Type B pancreatic cell (in vitro differentiated cells): ENCODE measurements at places on chromosomes 5 and 9.

DNA sequence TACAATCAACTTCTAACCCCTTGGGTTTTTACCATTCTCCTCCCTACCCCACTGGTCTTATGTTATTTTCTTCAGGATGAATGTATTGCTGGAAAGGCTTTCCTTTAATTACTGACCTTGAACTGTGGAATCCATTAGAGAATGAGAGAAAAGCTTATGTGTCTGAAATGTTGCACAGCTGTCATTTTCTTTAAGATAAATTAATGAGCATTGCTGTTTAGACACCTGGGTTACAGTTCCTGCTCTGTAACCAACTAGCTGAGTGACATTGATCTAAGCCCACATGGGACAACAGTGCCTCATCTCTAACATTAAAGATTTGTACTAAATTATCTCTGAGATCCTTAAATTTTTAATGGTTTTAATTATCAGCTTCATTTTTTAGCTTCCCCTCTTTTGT lies 507.0 kb downstream of the TAF11L14 start:
- H3K27me3 ChIP-seq, result peaks cover 5% of the 10 kb centered on the region
- no peak overlapping the region for H3K4me3 ChIP-seq
- H3K36me3 ChIP-seq, result no peaks in the 10 kb centered on the region

GRCh38 chr9:73583576-73583975 lies 431.9 kb downstream of the ANXA1 start:
- DNase-seq, result no peak
- no peaks in the 10 kb centered on the region for H3K36me3 ChIP-seq
- no peaks in the 10 kb centered on the region for H3K4me1 ChIP-seq
- peaks cover 9% of the 10 kb centered on the region for H3K27me3 ChIP-seq
- H3K27ac ChIP-seq, result no peak overlapping the region

DNA sequence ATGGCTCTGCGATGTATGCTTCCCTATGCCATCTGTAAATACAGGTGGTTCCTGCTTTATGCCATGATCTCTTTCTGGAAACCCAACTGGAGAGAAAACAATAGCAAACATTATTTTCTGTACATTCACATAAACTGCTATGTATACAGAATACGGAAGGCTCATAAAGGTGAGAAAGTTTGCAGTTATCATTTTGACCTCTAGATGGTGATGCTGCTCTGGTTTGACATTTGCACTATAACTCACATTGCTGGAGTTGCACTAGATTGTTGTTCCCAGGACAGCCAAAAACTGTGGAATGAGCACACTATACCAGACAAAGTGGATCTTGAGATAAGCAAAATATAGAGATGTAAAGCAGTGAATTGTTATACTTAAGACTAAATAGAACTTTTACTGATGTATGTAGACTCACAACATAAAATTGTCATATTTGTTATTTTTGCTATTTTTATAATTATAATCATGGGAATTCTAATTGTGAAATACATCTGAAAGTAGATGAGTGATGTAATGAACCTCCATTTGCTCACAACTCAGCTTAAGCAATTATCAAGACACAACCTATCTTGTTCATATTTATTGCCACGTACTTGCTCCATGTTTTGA lies 246.5 kb downstream of the PTPRD start:
- H3K4me3 ChIP-seq, result no peak overlapping the region
- H3K27ac ChIP-seq, result no peak overlapping the region
- H3K4me1 ChIP-seq, result no peaks in the 10 kb centered on the region
- peaks cover 7% of the 10 kb centered on the region for H3K27me3 ChIP-seq

GRCh38 chr9:40913928-40914673 lies 214.4 kb downstream of the FOXD4L6 start:
- H3K27ac ChIP-seq, result no peak overlapping the region
- DNase-seq, result no peak
- no peaks in the 10 kb centered on the region for H3K27me3 ChIP-seq
- H3K4me3 ChIP-seq, result no peak overlapping the region
- H3K36me3 ChIP-seq, result no peaks in the 10 kb centered on the region

DNA sequence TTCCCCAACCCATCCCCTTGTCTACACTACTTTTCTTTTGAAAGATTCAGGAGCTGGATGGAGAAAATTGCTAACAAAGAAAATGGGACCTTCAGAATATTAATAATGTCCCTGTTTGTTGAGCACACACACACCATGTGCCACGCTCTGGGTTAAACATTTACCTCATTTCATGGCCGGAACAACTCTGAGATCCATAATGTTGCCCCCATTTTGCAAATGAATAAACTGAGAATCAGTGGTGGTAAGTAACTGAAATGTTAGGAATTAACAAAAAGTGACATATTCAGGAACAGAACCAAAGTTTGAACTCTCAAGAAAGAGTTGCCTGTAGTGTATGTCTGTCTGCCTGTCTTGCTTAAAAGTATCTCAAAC lies 51.4 kb upstream of the SMAD5 start:
- peak overlapping the region; percentile 88 for H3K4me3 ChIP-seq
- peak overlapping the region; percentile 84 for H3K27ac ChIP-seq

DNA sequence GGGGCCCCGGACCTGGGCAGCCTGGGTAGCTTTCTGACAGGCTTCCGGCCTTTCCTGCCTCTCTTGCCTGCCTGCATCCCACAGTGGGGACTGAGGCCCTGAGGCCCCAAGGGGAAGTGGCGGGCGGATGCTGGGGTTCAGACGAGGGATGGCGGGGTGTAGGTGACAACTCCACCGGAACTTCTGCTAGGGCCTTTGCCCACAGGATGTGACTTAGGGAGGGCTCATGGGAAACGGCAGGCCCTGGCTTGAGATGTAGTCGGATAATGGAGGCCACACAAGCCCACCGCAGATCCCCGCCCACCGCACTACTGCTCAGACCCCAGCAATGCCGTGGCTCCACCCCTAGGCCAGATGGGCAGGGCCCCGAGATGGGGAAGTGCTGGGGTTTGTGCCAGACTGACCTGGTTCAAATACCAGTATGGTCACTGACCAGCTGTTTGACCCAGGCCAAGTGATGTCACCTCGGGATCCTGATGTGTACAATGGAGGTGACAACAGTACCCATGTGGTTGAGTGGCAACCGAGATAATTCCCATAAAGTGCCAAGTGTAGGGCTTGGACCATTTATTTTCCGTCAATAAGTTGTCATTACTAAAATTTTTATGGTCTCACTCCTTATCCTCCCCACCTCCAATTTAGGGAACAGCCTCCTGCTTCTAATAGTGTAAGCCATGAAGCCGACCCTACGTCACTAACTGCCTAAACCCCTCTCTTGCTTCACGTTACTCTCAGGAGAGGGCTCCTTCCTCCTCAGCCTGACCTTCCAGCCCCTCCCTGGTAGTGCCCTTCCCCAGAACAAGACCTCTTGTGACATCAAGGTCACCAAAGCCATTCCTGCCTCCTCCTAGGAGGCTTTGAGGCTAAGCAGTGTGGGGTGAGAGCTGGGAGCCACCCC lies 2.5 kb upstream of the CDK9 start:
- peaks cover 10% of the 10 kb centered on the region for H3K4me1 ChIP-seq
- no peaks in the 10 kb centered on the region for H3K27me3 ChIP-seq
- H3K27ac ChIP-seq, result no peak overlapping the region
- peaks cover 4% of the 10 kb centered on the region for H3K36me3 ChIP-seq

DNA sequence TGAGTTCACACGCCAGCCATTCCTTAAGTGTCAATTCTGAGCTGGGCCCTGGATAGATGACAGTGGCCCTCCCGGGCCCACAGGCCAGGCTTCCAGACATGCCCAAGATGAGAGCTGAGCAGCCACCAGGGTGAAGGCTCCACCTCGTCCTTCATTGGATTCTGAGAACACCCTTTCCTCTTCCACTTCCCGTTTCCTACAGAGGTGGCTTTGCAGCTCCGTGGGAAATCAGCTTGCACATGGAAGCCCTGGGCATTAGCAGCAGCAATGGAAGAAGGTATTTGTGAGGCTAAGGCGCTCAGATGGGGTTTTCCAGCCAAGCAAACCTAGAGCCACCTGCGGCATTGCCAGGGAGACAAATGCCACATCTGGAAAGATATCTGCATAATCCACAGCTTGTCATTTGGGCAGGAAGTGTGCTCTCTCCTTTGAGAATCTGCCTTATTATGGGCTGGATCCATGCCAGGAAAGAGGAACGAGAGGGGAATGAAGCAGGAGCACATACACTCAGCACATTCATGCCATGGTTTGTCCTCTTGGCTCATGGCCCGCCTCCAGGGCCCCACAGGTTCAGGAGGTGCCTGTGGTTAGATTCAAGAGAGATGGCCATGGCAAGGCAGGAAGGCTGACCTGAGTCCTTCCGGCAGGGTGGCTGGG lies 34.1 kb downstream of the CFAP77 start:
- H3K27me3 ChIP-seq, result peaks cover 51% of the 10 kb centered on the region
- H3K4me3 ChIP-seq, result no peak overlapping the region
- no peak for DNase-seq
- no peak overlapping the region for H3K27ac ChIP-seq
- H3K36me3 ChIP-seq, result no peaks in the 10 kb centered on the region
- H3K4me1 ChIP-seq, result no peaks in the 10 kb centered on the region

DNA sequence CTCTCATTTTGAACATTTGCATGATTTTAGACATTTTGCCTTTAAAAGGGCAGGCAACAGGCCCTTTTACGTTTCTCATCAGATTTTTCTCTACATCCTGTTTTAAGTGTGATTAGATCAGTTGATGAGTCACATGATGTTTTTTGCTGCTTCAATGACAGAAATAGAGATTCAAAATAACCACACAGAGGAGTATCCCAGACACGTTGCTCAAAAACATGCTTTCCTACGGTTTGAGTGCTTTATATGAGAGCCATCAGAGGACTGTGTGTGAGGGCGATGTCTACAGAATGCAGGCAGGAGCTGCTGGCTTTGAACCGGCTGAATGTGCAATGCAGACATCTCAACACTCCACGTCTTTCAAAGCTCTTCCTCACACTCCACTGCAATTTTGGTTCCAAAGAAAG lies 42.1 kb downstream of the OTULIN start:
- peaks cover 46% of the 10 kb centered on the region for H3K36me3 ChIP-seq
- no peaks in the 10 kb centered on the region for H3K27me3 ChIP-seq
- H3K27ac ChIP-seq, result peak overlapping the region; percentile 6
- H3K4me3 ChIP-seq, result no peak overlapping the region
- no peaks in the 10 kb centered on the region for H3K4me1 ChIP-seq
- DNase-seq, result no peak

GRCh38 chr5:134735243-134735642 lies 3.1 kb upstream of the CAMLG start:
- peaks cover 9% of the 10 kb centered on the region for H3K4me1 ChIP-seq
- H3K27ac ChIP-seq, result no peak overlapping the region
- H3K4me3 ChIP-seq, result no peak overlapping the region

DNA sequence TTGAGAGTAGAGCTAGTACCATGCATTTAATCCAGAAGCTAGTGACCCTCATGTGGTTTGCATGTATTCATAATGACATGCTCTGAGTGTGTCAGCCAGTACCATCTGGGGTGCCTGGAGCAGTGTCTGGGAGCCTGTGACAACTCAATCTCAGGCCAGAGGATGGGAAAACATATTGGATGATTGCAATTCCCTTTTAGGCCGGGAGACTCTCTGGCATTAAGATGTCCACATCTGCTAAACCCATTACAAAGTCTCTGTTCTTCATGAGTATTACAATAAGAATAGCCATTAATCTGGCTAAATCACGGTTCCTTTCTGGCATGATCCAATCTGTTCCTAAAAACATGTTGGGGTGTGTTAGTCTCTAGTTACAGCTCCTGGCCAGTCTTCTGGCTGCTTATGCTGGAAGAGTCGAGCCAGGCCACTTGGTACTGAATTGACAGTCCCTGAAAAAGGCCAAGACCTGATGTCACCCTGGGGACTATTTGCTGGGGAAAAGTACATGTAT lies 475.7 kb downstream of the ENC1 start:
- no peak for DNase-seq
- no peak overlapping the region for H3K27ac ChIP-seq
- no peaks in the 10 kb centered on the region for H3K36me3 ChIP-seq
- peaks cover 4% of the 10 kb centered on the region for H3K4me1 ChIP-seq
- no peaks in the 10 kb centered on the region for H3K27me3 ChIP-seq

- DNase-seq, result no peak
- peaks cover 31% of the 10 kb centered on the region for H3K4me1 ChIP-seq
- no peaks in the 10 kb centered on the region for H3K36me3 ChIP-seq
- no peaks in the 10 kb centered on the region for H3K27me3 ChIP-seq
These were observed 32.0 kb downstream of the CDC14B start for GRCh38 chr9:96587338-96588315.

DNA sequence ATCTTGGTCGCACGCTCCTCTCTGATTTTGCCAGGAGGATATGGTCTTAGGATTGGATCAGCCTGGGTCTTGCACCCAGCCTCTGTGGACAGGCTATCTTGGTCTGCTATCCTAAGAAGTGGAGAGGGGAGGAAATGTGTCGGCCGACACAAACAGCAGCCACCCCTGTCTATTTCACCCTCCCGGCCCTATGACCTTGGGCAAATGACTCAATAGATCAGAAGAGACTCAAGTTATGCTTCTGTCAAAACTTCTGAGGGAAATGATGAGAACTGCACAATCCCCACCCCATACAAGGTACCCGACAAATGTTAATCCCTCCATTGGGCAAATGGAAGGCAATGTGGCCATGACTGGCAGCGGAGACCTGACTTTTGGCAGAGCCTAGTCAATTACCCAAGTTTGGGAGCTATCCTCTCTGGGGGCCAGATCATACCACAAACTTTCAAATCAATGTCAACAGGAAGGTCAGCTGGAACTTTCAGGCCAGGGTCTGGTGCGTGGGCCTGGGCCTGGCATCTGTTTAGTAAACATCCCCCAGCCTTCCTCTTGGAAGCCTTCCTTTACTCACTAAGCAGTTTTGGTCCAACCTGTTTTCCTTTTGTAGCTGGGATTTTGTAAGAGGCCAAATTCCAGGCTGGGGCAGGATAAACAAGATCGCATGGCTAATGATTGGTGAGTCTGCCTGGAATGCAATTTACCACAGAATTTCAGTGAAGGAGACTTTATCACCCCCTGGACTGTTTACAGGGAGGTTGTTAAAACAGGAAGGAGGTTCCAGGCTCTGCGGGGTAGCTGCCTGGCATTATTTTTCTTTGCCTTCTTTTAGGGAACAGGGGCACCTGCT lies 64.2 kb upstream of the CPEB4 start:
- H3K27ac ChIP-seq, result peak overlapping the region; percentile 90
- peaks cover 7% of the 10 kb centered on the region for H3K36me3 ChIP-seq
- H3K4me1 ChIP-seq, result peaks cover 43% of the 10 kb centered on the region
- DNase-seq, result no peak
- no peaks in the 10 kb centered on the region for H3K27me3 ChIP-seq

DNA sequence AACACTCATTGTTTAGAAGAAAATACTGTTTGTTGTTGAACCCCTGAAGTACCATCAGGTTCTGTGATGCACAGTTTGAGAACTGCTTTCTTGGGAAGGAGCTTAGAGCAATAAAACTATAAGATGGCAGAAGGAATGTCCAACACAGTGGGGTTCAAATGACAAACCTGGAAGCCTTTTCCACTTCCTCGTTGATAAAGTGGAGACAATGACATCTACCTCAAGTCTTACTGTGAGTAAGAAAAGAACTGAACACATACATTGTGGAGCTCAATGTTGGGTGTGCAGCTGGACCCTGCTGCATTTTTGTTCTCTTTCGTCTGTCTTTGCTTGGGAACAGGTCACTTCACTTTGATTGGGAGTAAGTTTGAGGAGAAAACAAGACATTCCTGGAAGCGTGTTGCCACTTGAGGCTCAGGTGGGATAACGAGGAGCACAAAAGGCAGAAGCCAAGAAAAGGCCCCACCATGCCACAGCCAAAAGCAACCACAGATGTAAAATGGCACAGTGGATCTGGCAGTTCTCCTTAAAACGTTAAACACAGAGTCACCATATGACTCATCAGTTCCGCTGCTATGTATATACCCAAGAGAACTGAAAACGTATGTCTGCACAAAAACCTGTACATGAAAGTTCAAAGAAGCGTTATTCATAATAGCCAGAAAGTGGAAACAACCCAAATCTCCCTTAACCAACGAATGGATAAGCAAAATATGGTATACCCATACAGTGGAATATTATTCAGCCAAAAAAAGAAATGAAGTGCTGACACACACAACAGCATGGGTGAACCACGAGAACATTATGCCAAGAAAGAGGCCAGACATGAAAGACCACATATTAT lies 42.9 kb upstream of the SUB1 start:
- H3K27me3 ChIP-seq, result no peaks in the 10 kb centered on the region
- no peak for DNase-seq
- peaks cover 4% of the 10 kb centered on the region for H3K4me1 ChIP-seq
- H3K36me3 ChIP-seq, result no peaks in the 10 kb centered on the region
